ENCODE measurements at places on chromosomes 7 and 10.

DNA sequence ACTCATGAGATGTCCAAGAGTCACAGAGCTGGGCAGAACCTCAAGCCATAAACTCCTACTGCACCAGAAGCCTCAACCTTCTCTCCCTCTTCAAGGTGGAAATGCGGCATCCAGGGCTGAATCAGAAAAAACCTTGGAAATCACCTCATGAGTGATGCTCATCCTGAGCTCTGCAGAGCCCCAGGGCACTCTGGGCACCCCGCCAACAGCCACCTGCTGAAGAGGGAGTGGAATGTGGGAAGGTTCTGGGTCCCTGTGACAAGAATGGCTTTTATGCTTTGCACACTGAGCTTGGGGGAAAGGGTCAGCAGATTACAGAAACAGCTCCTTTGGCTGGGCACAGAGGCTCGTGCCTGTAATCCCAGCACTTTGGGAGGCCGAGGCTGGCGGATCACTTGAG, 18.8 kb downstream of the NUDT1 start:
- no peak for DNase-seq

GRCh38 chr10:47160261-47160908, 139.6 kb upstream of the GDF10 start:
- no peak for DNase-seq

- no peak for DNase-seq
These were observed 33.3 kb downstream of the UNC5B start for GRCh38 chr10:71245420-71246325.

DNA sequence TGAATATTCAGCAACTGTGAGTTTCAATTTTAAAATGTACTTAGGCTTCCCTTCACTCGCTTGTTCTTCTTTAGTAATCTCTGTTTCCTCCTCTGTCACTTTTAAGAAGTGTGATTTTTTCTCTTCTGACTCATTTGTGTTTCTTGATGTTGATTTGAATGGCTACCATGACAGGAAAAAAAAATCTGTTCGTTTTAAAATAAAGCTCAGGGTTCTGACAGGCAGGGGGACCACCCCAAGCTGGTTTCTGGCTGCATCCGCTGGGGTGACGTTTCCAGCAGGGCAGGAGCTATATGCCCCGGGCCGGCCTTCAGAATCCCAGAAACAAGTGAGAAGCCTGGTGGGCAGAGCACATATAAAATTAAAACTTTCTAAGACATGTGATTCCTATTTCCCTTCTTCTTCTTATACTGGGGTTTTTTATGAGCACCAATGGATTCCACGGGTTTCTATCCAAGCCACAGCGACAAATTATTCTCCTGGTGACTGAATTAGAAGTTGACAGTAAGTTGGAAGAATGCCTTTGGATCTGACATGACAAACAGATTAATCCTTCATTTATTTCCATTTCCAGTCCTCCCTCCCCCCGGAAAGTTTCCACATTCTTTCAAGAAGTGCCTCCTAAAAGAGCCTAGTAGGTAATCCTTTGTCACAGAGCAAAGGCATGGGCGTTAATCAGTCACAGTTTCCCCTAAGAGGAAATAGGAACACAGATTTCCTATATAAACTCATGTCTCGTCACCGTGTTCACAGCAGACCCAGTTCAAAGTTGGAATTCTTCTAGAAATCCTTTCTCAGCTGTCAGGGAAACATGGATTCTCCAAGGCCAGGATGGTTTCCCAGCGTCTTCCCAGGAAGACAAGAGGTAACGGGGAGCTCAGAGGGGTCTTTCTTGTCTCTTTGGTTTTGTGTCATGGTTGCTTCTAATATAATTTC, 79.9 kb downstream of the PTPRE start:
- DNase-seq: no peak

DNA sequence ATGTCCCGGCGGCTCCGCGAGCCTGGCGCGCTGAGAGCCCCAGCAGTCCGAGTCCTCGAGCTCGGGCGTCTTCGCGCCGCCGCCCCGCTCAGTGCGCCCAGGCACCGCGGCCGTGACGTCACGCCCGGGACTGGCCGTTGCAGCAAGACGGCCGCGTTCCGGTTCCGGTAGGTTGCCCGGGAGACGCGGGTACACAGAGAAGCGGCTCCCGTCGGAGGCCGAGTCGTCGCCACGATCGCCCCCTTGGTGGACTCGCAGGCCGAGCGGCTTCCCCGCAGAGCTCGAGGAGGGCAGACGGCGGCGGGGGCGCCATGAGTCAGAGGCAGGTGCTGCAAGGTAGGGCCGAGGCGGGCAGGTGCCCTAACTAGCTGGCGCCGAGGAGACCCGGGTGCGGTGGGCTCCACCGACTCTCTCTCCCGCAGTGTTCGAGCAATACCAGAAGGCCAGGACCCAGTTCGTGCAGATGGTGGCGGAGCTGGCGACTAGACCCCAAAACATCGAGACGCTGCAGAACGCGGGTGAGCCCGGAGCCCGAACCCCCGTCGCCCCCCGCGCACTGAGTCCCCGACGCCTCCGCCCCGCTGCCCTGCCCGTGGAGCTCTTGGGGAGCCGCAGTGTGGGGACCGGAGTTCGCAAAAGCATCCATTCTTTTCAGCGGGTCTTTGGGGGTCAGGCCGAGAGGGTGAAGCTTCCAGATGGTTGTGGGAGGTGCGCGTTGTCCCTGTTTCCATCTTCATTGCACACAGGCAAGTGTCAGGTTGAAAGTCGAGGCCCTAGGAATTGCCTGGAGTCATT, at the start of gene SPAG6:
TSS of gene SPAG6 (plus strand) at position 196 of the 795 bp plus-strand sequence. CDS start at position 312, 116 bp downstream.
- no peak for DNase-seq

DNA sequence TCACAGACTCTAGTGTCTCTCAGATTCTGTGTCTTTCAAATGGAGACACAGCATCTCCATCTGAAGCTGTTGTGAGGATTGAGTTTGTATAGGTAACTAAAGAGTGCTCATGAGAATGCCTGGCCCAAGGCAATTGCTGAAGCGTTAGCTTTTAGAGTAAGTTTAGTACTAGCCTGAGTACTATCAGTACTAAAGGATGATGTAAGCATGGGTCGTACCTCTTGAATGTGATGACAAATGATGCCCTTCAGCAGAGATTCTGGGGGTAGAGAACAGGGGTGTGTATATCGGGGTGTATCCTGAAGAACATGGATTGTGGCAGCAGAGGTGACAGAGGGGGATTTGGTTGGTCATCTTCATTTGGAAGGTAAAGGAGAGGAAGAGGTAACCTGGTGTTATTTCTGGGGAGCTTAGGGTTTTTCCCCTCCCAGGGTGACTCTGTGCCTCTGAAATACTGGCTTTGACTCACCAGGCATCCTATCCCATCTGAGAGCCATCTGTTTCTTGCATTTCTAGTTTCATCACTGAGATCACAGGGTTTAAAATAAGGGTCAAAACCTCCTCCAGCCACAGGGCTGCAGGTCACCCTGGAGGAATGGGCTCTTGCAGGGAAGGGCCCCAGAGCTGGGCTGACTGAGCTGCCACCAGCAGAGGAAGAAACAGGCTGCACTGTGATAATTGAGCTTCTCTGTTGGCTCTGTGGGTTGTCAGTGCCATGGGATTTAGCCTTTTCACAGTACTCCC, 756.0 kb downstream of the KCNMA1 start:
- DNase-seq: no peak

DNA sequence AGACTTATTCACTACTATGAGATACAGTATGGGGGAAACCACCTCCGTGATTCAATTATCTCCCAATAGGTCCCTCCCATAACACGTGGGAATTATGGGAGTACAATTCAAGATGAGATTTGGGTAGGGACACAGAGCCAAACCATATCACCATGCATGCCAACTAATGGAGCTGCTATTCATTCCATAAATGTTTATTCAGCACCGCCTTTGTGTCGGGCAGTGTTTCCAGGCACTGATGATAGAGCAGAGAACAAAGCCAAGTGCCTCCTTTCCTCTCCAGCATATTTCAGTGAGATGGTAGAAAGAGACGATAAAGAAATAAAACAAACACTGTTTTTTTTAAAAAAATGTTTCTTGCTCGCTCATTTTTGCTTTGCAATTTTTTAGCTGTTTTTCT, 295.9 kb upstream of the FOXK1 start:
- no peak for DNase-seq
